ENCODE measurements at places on chromosomes 5 and 9. TPM values are rescaled to one million over a fixed set of nuclear protein-coding genes. Genes with fewer than 3 reads are reported as not detected.

DNA sequence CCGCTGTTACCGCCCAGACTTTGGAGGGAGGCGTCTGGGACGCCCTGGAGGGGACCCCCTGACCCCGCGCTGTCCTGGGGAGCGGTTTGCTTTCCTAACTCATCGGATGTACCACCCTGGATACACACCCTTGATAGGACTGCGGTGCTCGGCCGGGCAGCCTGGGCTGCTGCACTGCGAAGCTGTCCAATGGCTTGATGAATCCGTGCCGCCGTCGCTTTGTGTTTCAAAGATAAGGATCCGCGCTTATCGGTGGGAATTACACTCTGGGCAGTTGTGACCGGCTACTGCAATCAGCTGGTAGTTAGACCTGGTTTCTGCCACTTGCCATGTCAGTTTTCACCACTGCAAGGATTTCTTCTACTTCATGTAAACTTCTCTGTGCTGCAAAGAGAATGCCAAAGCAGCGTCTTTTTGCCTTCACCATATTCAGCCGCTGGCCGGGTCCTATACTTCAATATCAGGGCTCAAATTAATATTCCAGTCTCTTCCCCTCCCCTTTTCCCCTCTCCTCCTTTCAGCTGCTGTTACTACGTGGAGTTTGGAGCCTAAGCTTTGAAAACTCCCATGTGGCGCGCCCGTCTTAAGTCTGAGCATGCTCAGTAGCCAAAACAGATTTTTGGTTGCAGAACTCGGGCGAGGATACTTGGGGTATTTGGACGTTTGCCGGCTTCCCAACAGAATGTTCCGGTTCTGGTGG lies 727 bp downstream of the SMAD5 start:
- peak; percentile 72 for DNase-seq

ZDHHC11 gene
- 38.0 TPM for total RNA-seq

DNA sequence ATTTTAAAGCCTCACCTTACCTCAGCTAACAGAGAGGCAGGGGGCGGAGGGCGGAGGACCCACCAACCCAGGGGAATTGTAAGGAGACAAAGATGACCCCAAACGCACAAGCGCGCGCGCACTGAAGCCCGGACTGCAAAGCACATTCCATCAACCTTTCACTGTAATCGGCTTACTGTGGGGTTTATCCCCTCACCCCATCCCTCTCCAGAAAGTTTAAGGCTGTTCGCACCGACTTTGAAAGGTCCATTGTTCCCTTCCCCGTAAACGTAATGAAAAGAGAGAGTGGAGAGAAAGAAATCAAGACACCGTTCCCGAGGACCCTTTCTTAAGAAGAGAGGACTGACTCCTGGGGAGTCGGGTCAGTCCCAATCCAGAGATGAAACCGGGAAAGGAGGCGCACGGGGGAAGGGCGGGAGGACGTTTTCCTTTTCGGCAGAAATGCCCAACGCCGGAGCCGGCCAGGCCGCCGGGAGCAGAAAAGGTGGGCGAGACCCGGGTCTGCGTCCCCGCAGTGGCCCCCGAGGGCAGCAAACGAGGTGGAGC lies 464 bp downstream of the CEMIP2 start:
- peak; percentile 73 for DNase-seq

DNA sequence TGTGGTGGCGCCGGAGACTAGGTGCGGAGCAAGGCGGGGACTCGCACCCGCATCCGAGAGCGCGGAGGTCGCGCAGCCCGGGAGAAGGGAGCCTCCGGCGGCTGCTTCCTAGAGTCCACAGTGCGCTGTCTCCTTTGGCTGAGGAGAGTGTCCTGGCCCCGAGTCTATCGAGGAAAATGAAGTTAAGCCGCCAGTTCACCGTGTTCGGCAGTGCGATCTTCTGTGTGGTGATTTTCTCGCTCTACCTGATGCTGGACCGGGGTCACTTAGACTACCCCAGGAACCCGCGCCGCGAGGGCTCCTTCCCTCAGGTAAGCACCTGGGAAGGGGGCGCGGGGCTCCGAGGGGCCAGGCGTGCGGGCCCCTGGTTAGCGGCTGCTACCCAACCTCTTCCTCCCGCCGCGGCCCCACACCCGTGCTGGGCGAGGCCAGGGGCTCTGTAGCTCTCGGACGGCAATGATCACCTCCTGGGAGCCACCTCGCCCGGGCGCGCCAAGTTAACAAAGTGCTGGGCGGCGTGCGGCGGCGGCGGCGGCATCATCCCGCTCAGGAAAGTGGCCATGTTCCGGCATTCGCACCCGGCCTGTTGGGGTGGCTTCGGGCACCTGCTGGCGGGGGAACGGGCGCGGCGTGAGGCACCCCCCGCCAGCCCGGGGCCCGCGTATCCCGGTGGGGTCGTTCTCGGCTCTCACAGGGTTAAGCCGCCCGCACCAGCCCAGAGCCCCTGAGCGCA lies 681 bp downstream of the MAN2A1 start:
- peak; percentile 82 for DNase-seq

- DNase-seq = peak; percentile 92
Measured at GRCh38 chr5:43066799-43067741, 27.0 kb upstream of the ANXA2R start.

GRCh38 chr9:76717613-76718012 lies 46.6 kb upstream of the PCA3 start:
- DNase-seq = no peak

- no peak for DNase-seq
Measured at GRCh38 chr5:137264041-137264440, 235.1 kb downstream of the SPOCK1 start.

DNA sequence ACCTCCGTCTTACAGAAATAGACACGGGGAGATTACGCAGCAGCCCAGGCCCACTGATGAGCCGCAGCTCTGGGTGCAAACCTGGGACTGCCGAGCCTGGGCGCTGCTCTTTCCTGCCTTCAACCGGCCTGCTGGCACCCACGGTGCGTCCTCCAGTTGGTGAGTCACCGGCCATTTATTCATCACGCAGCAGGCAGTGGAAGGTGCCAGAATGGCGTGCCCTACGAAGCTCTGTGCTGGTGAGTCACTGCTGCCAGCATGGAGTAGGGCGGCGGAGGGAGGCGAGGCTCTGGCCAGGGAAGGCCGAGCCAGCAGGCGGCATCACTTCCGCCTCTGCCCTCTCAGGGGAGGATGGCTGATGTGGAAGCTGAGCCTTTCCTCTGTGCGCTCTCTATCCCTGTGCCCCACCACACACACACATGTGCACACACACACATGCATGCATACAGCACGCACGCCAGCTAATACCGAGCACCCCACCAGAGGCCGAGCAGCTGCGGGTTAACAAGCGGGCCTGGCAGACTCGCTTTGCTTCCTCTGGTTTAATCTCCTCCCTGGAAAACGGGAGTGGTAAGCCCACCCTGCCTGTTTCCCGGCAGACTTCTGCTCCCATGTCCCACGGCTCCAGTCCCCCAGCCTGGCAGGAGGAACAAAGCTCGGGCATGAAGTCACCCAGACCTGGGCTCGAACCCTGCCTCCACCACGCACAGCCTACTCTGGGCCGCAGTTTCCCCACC lies 39.2 kb downstream of the OLFM1 start:
- DNase-seq = peak; percentile 61

ENTREP1 gene
- total RNA-seq = 20.0 TPM

GRCh38 chr9:71941060-71941568 lies 29.7 kb downstream of the C9orf85 start:
- no peak for DNase-seq

FBLL1 gene
- not detected for total RNA-seq

DNA sequence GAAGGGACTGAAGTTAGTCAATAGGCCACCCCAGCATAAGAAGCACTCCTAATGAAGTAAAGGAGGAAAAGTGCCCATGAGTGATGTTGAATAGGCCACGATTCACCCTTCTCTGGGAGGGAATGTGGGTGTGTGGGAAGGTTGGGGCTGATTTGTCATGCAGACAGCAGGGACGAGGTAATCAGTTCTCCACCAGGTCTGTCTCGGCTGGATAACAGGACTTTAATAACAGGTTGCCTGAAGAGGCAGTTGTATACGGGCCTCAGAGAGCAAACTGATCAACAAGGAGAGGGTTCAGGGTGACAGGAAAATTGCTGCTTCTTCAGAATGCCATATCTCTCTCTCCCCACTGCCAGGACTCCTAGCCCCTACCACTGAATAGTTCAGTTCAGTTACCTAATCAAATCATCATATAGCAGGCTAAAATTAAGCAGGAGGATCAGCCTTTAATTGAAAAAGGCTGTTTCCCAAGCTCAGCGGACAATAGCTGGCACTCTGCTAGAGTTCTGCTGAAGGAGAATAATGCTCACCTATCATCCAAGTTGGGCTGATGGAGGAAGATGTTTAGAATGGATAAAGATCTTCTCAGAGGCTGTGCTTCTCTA lies 43.6 kb upstream of the SMIM32 start:
- no peak for DNase-seq

DNA sequence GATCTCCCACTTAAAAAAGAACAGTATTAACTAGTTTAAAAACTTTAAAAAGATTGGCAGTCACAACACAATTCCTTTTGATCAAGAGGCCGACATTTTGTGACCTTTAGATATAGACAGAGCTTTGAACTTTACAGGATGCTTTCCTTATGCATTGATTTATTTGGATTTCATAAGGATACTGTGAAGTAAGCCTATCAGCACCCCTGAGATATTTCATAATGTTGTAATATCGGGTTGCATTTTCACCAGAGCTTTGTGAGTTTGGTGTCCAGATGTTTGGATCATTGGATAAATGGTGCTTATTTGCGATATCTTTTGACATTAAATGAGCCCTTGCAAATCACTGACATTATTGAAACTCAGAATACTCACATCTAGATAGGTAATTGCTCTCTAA lies 7.7 kb downstream of the PALM2AKAP2 start:
- no peak for DNase-seq

ENC1 gene
- 3.7 TPM for total RNA-seq

DNA sequence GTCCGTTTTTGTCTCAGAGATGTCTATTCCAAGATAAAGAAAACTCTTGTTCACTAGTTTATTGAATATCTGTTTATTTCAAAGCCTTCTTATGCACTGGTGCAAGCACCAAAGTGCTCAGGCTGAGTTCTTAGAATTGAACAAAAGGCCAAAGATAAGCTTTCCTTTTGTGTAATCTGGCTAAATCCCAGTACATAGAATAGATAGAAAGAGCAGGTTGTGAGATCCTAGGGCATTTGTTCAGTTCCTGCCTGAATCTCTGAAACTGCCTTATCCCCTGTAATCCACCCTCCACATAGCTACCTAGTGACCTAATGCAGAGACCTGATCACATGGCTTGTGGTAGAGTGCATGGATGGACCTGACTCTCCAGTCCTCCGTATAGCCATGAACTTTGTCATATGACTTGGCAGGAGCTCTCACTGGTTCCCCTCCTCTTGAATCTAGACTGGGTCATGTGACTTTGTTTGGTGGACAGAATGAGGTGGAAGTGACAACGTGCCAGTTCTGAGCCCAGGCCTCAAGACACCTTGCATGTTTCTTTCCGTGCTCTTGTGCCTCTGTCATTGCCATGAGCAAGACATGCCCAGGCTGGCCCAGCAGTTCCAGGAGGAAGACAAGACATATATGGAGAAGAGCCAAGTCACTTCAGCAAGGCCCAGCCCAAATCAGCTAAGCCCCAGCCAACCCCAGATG lies 139.3 kb upstream of the SHB start:
- no peak for DNase-seq

GRCh38 chr9:111179577-111179976 lies 141.3 kb upstream of the LPAR1 start:
- DNase-seq = no peak

DNA sequence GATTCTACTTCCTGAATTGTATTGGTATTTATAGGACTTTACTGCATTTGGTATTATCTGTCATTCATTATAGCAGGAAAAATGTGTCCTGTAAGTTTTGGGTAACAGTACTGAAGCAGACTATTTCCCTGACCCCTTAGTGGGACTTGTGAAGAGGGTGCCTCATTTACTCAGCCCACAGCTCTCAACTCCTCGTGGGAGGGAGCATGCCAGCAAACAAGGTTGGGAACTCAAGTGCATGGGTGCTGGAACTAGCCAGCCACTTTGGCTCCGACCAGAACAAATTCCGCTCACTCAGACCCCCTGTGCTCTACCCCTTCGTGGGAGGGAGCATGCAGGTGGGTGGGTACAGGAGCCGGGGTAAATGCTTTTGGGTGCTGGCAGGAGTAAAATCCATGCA lies 1773.5 kb upstream of the WWC1 start:
- no peak for DNase-seq

LEAP2 gene
- total RNA-seq = 1.1 TPM

GRCh38 chr5:133602835-133603380 lies 9.4 kb downstream of the FSTL4 start:
- DNase-seq = no peak

SLC31A2 gene
- total RNA-seq = 14.6 TPM

ITGA2 gene
- total RNA-seq = 0.78 TPM

DNA sequence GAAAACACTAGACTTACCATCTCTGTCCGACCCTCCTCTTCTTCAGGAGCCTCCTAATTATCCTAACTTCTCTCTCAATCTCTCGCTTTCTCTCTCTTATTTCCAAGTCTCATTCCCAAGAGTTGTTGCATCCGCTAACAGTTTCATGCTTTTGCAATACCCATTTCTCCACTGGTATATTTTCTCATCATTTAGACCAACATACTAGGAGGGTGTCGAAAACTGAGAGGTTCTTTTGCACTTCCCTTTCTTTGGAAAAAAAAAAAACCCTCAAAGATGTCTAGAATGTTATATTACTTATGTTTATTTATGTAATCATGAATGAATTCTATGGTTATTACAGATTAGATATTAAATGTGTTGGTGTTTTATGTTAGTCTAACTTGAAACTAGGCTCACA lies 35.9 kb downstream of the SPZ1 start:
- DNase-seq = no peak

ADCY2 gene
- total RNA-seq = 0.19 TPM

GRCh38 chr9:14312719-14313377 lies 1.1 kb downstream of the NFIB start:
- DNase-seq = peak; percentile 61

GRCh38 chr5:160298189-160298588 lies 14.2 kb downstream of the CCNJL start:
- DNase-seq = no peak

CCDC187 gene
- not detected for total RNA-seq

- DNase-seq = no peak
Measured at GRCh38 chr9:121945281-121945680, 147.8 kb downstream of the TTLL11 start.

GRCh38 chr5:73433982-73434342 lies 14.6 kb downstream of the FOXD1 start:
- DNase-seq = no peak

DNA sequence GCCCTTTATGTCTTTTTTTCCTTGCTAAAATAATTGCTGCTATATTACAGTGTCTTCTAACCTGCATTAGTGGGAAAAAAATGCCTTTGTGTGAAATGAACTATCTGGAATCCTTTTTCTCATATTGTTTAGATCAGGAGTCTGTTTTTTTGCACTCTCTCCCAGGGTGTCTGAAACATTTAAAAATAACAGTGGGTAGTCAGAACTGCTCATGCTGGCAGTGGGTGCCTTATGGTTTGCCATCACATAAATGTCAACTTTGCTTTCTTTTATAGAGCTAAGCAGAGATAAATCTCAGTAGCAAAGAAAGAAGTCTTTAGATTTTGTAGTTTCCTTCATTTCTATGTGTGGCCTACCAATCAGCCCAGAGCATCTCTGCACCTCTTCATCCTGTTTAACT lies 347.8 kb upstream of the RGMB start:
- DNase-seq = no peak
